Stimulated activated CD4-positive, alpha-beta T cell treated with anti-CD3 and anti-CD28 coated beads, Interleukin-15, amount 100 ng/mL, for 24 hours (primary cell): ENCODE measurements at places on chromosomes 11 and 22.

DNA sequence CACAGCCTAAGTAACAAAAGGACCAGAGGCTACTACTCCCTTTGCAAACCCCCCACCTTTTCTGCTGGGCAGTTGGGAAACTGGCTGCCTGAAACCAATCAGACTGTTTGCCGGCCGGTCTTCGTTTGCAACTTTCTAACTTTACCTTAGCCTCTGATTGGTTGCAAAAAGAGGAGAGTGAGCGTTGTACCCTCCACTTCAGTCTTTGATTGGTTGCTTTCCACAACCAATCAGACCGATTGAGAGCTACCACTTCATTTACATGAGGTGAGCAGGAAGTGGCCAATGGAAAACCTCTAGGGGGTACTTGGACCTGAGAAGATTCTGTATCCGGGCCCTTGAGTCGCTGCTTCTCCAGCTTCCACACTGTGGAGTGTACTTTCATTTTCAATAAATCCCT lies 18.8 kb upstream of the CLNS1A start:
- DNase-seq, result no peak

GRCh38 chr11:111229604-111230003 lies 15.9 kb upstream of the POU2AF2 start:
- peak; percentile 34 for DNase-seq

GRCh38 chr11:45671246-45672171 lies 6.1 kb upstream of the CHST1 start:
- no peak for DNase-seq

DNA sequence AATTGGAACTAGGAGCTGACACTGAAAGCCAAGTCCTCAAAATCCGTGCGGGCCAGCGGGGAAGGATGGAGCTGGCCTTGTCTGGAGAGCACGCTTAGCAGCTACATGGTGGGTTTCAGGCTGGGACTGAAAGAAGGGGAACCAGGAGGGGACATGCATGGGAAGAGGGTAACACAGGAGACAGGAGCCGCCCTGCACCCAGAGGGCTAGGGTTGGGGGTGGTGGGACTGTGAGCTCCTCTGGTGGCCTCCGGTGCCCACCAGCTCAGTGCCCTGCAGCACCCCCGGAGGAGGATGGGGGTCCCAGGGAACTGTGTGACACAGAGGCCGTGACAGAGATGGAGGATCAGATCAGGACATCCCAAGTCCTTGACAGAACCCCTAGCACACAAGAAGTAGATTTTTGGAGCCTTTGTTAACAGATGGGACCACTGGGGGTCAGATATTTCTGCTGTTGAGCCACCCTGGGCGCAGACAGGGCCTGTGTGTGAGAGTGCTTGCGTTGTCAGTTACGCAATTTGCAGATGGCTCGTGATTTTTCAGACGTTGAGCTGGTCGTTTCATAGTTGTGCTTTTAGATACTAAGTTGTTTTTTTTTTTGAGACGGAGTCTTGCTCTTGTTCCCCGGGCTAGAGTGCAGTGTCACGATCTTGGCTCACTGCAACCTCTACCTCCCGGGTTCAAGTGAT lies 21.3 kb upstream of the GRAMD4 start:
- no peak for DNase-seq

DNA sequence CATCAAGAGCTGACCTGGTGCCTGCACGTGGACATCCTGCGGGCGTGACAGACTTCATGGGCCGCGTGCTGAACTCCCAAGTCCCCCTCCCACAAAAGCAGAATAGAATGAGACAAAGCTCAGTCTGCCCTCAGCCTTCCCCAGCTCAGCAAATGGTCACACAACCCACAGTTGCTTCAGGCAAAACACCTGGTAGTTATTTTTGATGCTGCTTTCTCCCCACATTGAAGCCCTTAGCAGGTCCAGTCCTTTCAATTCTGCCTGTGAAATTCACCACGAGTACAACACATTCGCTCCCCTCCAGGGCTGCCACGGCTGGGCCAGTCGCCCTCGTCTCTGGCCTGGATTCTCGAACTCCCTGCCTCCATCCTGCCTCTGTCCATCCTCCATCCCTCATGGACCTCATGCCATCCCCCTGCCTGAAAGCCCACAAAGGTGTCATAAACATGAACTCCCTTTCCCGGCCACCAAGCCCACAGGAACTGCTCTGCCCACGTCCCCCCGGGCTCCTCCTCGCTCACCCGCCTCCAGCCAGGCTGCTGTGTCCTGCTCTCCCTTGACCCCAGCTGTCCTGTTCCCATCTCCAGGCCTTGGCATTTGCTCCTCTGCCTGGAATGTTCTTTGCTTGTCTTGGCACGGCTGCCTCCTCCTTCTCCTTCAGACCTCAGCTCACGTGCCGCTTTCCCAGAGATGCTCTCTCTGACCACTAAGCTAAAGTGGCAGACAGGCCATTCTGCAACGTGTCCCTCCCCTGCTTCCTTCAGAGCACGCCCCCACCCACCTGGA lies 42.1 kb downstream of the SCUBE1 start:
- DNase-seq, result no peak

DNA sequence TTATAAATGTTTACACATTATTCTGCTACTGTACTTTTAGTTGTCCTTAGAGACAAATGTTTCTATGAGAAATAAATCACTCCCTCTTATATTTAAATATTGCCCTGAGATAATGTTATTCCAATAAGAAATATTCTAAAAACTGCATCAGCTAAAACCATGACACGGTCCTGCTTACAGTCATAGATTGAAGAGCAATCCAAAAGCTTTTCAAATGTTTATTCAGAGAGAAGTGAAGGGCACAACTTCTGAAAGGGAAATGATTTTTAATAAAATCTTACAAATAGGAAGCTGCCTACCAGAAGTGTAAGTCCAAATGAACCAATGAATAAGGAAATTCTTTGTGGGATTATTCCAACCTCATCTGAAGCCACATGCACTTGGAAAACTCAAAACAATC lies 49.2 kb downstream of the STK33 start:
- DNase-seq, result no peak

GRCh38 chr11:104583857-104584256 lies 314.4 kb downstream of the CASP12 start:
- DNase-seq, result no peak

GRCh38 chr22:48806227-48806781 lies 1021.4 kb downstream of the BRD1 start:
- no peak for DNase-seq

DNA sequence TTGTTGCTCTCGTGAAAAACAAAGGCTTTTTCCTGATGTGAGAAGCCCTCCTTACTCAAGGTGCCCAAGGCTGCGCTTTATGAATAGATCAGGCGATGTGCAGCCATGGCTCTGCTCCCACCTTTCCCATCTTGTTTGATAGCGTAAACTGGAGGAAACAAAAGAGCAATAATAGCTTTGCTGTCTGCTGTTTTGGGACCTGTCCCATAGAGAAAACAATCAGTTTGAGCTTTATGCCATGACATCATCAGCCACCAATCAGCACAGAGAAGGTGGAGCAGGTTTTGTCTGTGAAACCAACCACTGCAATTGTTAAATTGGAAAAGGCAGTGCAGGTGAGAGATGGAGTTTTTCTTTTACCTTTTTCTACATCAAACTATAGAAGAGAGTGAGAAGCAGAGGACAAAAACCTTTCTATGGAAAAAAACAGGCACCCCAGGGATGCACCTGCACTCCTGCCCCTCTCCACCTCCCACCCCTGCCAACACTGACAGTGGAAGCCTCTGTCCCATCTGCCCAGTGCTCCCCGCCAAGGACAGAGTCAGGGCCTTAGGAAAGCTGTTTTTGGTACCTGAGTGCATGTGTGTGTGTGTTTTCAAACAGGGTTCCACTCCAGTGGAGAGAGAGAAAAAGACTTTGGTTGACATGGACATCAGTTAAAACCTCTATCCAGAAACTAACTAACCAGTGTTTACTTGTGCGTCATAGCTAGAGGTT lies 80.7 kb downstream of the MICAL3 start:
- DNase-seq, result no peak

- DNase-seq, result peak; percentile 40
These were observed 2.7 kb downstream of the RNH1 start for GRCh38 chr11:504053-504993.

GRCh38 chr11:95891423-95892170 lies 32.3 kb downstream of the MTMR2 start:
- no peak for DNase-seq

- DNase-seq, result no peak
These were observed 15.7 kb upstream of the PARVA start for GRCh38 chr11:12361682-12362081.

DNA sequence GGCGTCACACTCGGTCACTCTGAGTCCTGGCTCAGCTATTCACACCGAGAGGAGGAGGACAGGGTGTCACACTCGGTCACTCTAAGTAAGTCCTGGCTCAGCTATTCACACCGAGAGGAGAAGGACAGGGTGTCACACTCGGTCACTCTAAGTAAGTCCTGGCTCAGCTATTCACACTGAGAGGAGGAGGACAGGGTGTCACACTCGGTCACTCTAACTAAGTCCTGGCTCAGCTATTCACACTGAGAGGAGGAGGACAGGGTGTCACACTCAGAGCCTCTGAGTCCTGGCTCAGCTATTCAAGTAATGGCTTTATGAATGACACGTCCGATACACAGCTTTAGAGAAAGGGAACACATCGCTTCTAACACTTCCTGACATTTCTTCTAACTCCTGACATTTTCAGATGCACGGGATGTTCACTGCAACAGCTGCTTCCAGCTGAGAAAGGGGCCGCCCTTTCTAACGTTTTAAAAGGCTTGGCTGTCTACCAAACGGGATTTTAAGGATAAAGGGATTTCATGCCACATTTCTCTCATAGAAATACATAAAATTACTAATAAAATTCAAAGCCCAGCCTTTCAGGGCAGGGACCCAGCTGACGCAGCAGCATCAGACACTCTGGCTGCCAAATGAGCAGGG lies 28.1 kb downstream of the DRD4 start:
- DNase-seq, result no peak

- DNase-seq, result no peak
These were observed 13.1 kb upstream of the UCP2 start for GRCh38 chr11:73995731-73996130.

DNA sequence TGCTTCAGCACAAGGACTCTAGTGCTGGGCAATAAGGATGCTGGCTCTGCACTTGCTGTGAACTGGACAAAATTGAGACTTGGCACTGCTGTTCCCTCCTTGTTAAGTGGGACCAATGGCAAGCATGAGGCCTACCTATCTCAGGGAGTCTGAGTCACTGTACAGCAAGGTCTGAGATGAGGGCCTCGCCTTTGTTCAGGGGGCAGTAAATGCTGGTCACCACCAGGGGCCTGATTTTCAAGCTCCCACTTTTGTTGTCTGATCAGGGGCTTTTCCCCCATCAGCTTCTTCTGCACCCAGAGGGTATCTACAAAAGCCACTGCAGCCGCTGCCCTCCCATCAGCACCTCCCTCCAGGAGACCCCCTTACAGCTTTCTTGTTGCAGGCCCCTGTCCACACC lies 22.8 kb downstream of the DHCR7 start:
- no peak for DNase-seq

DNA sequence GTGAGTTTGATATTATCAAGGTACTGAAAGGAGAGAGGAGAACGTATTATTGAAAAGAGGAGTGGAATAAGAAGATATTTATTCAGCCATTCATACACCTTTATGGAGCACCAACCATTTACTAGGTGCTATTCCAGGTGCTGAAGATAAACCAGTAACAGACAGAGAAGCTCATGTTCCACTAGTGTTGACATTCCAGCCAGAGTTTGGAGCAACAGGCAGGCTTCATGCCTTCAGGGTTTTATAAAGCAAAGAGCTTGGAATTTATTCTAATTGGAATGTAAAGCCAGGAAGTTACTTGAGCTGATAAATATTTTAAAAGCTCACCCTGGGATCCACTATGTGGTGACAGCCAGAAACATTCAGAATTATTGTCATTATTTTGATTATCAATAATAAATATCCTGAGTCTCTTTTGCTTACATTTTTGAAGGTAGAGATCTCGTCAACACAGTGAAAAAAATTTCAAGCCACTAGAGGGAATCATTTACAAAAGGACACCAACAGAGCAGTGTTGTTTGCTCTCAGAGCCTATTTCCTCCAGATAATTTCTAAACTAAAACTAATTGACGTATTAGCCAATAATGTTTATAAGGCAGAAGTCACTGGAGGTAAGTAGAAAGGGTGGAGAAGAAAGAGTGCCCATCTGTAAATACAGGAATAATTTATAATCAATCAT lies 172.0 kb downstream of the KCNA4 start:
- DNase-seq, result no peak

DNA sequence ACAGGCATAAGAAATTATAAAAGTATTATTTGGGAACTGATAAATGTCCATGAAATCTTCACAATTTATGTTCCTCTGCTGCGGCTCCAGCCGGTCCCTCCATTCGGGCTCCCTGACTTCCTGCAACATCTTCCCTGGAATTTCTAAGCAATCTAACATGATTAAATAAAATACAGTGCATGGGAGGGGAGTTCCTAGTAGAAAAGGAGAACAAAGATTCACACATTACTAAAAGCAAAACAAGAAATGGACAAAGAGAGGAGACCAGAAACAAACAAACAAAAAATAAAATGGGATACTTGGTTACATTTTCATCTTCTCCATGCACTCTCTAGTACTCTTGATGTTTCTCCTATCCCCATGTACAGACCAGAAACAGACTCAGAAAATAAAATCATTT lies 8.6 kb upstream of the APOL4 start:
- no peak for DNase-seq

GRCh38 chr11:102293873-102294601 lies 23.2 kb upstream of the BIRC3 start:
- no peak for DNase-seq

GRCh38 chr11:60719391-60719790 lies 5.1 kb upstream of the MS4A18 start:
- DNase-seq, result no peak

GRCh38 chr22:26550498-26551033 lies 38.3 kb upstream of the TFIP11 start:
- DNase-seq, result no peak

DNA sequence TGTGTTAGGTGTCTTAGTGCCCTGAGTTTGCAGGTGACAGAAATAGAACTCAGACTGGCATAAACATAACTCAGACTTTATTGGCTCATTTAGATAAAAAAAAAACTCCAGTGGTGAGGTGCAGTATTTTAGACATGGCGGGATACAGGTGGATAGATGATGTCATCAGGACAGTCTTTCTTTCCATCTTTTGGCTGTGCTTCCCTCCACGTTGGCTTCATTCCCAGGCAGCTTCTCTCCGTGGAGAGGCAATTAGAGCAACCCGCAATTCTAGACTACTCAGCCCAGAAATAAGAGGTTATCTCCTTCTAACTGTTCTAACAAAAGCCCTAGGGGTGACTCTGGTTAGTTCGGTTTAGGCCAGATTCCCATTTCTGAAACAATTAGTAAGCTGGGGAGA lies 40.5 kb downstream of the NCAM1 start:
- DNase-seq, result no peak

- no peak for DNase-seq
These were observed 29.0 kb downstream of the TIMP3 start for GRCh38 chr22:32830473-32830872.

- DNase-seq, result no peak
These were observed 48.7 kb downstream of the DDX6 start for GRCh38 chr11:118742304-118742703.
